AG04450 (cell line): ENCODE measurements at places on chromosomes 12 and 14. TPM values are rescaled to one million over a fixed set of nuclear protein-coding genes. Genes with fewer than 3 reads are reported as not detected.

GRCh38 chr14:81765651-81766275 lies 232.1 kb upstream of the SEL1L start:
- no peak for DNase-seq

DNA sequence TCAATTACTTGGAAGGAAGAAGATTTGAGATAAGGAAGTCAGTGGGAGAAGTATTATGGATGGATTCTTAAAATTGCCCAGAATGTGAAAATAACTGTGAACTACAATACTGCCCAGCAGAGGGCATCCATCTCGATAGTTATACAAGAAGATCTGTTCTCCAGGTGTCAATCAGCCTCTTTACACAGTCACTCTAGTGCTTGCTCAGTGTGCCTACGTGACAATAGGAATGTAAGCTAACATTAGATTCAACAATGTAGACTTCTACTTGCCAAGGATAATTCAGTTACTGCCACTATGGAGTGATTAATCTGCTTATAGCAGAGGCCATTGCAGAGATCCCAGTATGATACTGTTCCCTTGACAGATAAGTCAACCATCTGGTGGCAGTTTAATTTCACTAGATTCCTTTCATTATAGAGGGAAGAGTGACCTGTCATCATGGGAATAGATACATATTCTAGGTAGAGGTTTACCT lies 10.6 kb upstream of the MAP4K5 start:
- DNase-seq: no peak

GRCh38 chr14:20472536-20473169 lies 3.4 kb downstream of the PNP start:
- DNase-seq: no peak

- no peak for DNase-seq
Observed at GRCh38 chr14:23125011-23125410, 6.0 kb upstream of the CEBPE start.

Gene GPR132
- 0.07 and 0.14 TPM in 2 replicates for polyA plus RNA-seq

Gene PPFIA2
- polyA plus RNA-seq: 0.20 TPM in 1 of 2 replicates, not detected in the other

Gene CLEC4A
- 0.19 and 0.24 TPM in 2 replicates for polyA plus RNA-seq

DNA sequence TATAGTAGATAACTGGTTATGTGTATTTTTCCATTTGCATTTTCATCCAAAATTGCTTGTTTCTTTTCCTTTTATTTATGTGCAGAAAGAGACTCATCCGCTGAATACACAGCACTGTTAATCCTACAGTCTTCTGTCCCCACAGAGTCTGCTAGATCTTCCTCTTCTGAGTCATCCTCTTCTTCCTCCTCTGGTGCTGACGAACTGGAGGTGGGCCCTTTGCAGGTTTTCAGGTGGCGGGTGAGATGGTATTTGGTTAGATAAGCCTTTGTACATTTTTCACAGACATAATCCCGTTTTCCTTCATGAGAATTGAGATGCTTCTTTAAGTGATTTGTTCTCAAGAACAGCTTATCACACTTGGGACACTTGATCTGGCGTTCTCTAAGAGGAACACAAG lies 26.8 kb downstream of the PRDM4 start:
- DNase-seq: no peak

Gene DPF3
- 15.8 and 18.1 TPM in 2 replicates for polyA plus RNA-seq
